ENCODE measurements at places on chromosomes 2 and 18.

GRCh38 chr2:218476676-218477075 lies 57.8 kb downstream of the VIL1 start:
- DNase-seq = no peak

GRCh38 chr18:76974386-76974785 lies 152.0 kb downstream of the ZNF236 start:
- no peak for DNase-seq

GRCh38 chr2:47034973-47035609 lies 119.5 kb upstream of the MCFD2 start:
- no peak for DNase-seq

DNA sequence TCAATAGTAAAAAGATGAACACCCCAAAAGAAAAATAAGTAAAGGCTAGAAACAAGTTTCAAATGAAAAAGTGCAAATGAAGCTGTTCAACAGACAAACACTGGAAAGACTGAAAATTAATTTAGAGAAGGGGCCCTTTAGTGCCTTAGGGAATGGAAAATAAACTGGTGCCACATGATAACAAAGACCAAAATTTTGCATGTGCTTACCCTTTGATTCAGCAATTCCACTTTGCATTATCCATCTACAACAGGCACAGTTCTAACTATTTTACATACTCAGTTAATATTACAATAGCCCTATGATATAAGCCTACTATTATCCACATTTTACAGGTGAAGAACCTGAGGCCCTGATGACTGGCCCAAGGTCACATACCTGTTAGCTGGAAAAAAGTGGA lies 183.9 kb downstream of the NBAS start:
- no peak for DNase-seq

DNA sequence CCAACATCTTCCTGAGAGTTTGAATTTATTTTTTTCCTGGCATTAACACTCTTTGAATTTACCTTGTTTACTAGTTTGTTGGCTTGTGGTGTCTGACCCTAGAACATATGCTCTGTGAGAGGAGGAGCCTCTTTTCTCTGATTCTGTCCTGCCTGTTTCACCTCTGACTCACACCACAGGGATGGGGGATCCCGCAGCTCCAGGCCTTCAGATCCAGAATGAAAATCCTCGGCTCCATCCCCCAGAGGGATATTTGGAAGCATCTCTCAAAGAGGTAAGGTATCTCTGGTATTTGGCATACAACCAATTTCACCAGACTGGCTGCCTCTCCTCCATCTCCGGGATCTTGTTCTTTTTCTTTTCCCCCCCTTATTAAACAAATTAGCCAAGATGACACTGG lies 104.7 kb downstream of the GPR39 start:
- no peak for DNase-seq

DNA sequence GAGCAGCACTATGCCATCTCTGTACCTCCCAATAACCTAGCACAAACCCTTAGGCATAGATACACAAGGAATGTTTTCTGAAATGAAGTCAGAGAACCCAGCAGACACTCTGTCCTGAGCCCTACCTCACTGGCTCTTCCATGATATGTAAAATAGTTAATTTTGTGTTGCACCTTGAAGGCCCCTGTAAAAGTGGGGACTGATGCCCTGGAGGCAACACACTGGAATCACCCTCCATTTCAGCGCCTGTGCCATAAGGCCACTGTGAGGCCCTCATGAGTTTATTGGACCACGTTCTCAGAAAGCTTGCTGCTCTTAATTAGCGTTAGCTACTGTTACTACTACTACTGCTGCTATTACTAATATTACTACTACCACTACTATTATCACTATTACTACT lies 670.1 kb upstream of the SOX11 start:
- no peak for DNase-seq

All from activated naive CD4-positive, alpha-beta T cell (primary cell).